Activated T-cell treated with anti-CD3 and anti-CD28 coated beads for 24 hours (primary cell): ENCODE measurements at places on chromosomes 7 and 10.

DNA sequence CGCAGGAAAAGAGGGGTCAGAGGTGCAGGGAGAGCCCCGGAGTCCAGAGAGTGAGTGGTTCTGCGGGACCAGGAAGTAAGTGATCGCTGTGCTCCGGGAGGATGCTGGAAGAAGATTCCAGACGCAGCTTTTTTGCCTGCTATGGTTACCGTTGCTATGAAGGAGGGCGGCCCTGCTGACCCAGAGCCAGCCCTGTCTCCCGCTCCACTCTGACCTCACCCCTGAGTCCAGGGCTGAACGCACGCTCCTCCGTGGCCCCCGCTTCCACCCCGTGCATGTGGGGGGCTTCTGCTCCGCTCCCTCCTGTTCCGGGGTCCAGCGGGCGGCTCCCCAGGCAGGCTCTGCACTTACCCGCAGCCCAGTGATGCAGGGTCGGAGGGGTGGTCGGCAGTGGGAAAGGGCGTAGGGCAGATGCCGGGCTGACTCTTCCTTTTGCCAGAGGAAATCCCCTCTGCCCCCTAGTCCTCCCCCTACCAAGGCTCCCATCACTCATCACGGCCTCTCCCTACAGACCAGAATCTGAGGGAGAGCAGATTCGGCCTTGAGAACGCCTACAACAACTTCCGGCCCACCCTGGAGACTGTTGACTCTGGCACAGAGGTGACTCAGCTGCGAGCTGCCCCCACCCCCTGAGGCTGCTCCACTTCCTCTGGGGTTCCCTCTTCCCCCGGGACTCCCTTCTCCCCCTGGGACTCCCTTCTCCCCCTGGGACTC, 2.7 kb upstream of the MUC17 start:
- peak; percentile 55 for DNase-seq

- DNase-seq = no peak
These were observed 13.7 kb downstream of the CALML3 start for GRCh38 chr10:5538446-5538845.

GRCh38 chr10:129926066-129927055, 37.7 kb downstream of the EBF3 start:
- no peak for DNase-seq

GRCh38 chr7:76196786-76197185, 4.9 kb upstream of the SRRM3 start:
- no peak for DNase-seq

DNA sequence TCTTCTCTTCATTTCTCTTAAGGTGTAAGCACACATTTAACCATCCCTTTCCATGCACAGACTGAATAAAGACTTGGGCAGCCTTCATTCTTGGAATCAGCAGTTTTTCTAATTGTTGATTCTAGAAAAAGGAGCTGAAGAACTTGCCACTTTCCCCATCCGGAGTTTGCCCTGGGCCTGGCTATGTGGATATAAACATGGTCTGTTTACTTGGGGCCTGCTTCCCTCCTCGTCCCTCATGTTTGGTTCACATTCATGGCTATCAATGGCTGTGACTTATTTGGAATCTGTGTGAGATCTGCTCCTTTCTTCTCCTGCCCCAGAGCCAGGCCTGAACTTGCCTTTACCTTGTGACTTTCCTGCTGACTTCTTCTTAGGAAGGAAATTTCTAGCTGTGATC, 199.3 kb downstream of the LRMDA start:
- no peak for DNase-seq

GRCh38 chr7:136086712-136087111, 109.6 kb upstream of the MTPN start:
- DNase-seq = no peak

DNA sequence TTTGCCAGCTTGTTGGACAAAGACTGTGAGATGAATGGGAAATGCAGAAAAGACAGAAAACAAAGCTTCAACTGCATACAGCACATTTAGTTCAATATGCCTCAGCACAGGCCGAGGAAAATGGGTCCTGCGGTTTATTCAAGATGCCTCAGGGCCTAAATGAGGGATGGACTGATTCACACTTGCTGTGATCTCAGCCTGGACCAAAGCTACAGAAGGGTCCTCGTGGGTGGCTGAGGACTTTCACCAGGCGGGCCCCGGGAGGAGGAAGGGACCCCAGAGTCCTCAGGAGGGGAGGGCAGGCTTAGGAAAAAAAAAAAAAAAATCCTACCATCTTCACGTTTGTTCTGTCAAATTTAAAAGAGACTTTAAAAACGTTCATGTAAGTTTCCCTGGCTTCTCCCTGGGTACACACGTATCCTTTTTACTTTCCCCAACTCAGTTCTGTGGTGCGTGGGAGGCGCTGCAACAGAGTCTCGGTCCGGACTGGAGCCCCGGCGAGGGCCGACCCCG, 624 bp upstream of the ZNF783 start:
- no peak for DNase-seq

- no peak for DNase-seq
These were observed 56.7 kb downstream of the SNX10 start for GRCh38 chr7:26348234-26348851.

- DNase-seq = peak; percentile 51
These were observed 1.1 kb downstream of the HNRNPA2B1 start for GRCh38 chr7:26199301-26200037.

DNA sequence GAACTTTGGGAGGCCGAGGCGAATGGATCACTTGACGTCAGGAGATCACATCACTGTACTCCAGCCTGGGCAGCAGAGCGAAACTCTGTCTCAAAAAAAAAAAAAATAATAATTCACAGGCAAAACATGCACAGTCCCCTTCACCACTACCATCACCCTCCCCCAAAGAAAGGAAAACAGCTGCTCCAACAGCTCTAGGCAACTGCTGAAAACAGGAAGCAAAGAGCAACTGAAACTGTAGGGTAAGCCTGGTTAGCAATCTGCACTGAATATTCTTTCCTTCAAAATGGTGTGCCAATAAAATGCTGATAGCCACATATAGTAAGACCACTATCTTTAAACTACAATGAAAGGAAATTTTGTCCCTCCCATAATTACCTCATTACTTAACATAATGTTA, 11.8 kb downstream of the NT5C2 start:
- no peak for DNase-seq

DNA sequence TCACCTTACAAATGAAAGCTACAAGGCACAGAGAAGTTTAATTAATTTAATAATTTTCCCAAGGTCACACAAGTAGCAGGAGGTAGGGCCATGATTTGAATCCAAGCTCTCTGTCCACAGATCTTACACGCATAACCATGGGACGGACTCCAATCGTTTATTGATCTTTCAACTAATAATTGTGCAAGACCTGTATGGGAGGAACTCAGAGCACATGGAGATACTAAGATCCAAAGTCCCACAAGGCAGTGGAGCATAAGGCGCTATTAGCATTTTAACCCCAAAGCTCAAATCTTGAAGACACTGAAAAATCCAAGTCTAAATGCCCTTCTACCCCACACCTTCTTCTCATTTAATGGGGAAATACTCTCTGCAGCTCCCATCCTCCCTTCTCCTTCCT, 143.5 kb downstream of the FGFR2 start:
- DNase-seq = no peak

DNA sequence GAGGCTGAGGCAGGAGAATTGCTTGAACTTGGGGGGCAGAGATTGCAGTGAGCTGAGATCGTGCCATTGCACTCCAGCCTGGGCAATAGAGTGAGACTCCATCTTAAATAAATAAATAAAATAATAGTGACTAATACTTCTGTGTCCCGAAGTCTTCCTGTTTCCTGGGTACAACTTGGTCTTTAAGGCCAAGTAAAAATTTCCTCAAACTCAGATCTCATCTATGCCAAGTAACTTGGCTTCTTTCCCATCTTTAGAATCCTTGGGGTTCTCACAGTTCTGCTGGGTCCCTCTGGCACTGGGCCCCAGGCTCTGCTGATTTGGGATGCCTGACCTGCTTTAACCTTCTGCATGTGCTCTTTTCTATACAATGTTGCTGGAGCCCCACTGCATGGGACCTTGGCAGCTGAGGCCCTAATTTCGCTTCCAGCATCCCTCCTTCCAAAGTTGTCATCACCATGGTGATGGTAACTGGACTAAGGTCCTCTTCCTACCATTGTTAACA, 22.7 kb upstream of the AKR1B10 start:
- DNase-seq = no peak

GRCh38 chr7:71132127-71132376, at the start of gene GALNT17:
Gene GALNT17 (plus strand): TSS chr7:71132144.
- DNase-seq = no peak

- no peak for DNase-seq
These were observed 339.2 kb downstream of the ZNF716 start for GRCh38 chr7:57789130-57789529.
